T-helper 9 cell (primary cell): ENCODE measurements at places on chromosomes 1 and 21.

GRCh38 chr1:8473891-8474300 lies 156.0 kb downstream of the SLC45A1 start:
- DNase-seq = no peak

GRCh38 chr21:36591326-36591970 lies 107.5 kb upstream of the SIM2 start:
- DNase-seq = no peak

DNA sequence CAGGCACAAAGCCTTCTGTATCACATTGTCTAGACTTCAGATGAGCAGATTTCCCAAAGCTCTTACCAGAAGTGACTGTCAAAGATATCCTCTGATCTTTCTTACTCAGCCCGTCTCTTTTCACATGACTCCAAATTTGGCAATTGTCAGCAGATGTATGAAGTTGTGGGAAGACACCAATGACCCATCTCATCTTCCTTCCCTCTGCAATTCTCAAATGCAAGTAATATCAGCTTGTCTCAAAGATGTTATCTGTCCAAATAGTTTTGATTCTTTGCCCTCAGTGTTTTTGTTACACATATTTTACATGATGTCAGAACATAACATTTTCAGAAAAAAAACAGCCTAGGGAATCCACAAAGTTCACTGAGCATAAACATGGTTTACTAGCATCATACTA lies 45.1 kb upstream of the RGS2 start:
- no peak for DNase-seq

GRCh38 chr1:110520827-110521226 lies 1.9 kb upstream of the KCNA10 start:
- DNase-seq = no peak

- no peak for DNase-seq
Observed at GRCh38 chr1:92194511-92194910, 23.2 kb upstream of the C1orf146 start.

DNA sequence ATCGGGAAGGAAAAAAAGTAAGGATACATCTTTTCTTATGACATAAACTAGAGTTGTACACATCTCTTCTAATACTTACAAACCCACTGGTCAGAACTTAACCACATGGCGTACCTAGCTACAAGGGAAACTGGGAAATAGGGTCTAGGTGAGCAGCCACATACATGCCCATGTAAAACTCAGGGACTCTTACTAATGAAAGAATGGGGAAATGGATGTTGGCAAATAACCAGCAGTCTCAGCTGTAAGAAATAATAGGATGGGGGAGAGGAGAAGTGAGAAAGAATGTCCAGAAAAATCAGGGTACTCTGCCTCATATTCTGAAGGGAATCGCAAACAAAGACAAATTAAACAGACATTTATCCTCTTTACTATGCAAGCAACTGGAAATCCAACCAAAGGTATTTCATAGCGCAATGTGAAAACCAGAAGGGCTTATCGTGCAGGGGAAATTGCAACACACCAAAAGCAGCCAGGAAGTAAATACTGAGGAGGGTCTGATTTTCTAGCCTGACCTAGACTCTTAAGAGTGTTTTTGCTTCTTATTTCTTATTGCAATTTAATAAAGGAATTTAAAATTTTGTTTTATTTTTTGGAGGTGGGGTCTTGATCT lies 17.5 kb downstream of the GTF2B start:
- no peak for DNase-seq

GRCh38 chr1:24966724-24967346 lies 36.8 kb upstream of the RUNX3 start:
- DNase-seq = peak; percentile 34

GRCh38 chr1:54865238-54866073 lies 21.5 kb downstream of the DHCR24 start:
- DNase-seq = no peak

- no peak for DNase-seq
Observed at GRCh38 chr1:209527372-209527771, 56.1 kb upstream of the CAMK1G start.

GRCh38 chr1:48760857-48761256 lies 15.8 kb downstream of the BEND5 start:
- DNase-seq = no peak

DNA sequence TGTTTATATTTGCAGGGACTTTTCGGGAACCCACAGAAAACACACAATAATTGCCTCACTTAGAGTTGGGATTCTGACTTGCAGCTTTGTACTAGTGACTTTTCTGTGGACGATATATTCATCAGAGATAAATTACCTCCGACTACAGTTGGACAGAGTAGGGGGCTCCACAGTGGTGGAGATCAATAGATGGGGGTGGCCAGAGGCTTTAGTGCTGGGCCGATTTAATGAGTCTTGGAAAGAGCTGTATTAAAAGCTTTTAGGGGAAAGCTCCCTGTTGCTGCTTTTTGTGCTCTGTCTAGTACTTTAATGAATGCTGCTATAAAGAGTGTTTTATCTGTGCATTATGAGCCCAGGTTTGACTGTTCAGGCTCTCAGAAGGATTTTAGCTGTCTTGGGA lies 359.2 kb upstream of the DPYD start:
- no peak for DNase-seq

DNA sequence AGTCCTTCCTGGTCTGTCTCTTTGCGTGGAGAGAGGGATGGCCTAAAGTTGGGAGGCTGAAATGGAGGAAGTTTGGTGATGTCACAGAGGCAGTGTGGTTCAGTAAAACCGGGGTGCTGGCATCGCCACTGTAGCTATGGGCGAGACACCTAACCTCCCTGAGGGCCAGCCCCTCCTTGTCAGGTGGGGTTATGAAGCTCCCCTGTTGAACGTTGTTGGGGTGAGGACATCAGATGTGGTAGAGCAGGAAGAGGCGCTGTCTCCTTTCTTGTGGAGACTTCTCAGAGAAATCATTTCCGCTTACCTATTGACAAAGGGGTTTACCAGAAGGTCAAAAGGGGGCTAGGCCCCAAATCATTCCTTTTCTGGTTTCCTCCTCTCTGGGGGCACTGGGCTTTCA lies 294.7 kb downstream of the SIPA1L2 start:
- DNase-seq = peak; percentile 7

GRCh38 chr1:229370601-229371021 lies 27.8 kb upstream of the CCSAP start:
- no peak for DNase-seq

GRCh38 chr1:15559189-15559810 lies 25.6 kb downstream of the AGMAT start:
- no peak for DNase-seq

- DNase-seq = no peak
Observed at GRCh38 chr1:16138772-16139221, 17.1 kb downstream of the EPHA2 start.

- DNase-seq = no peak
Observed at GRCh38 chr1:20167126-20167525, 18.8 kb upstream of the UBXN10 start.

DNA sequence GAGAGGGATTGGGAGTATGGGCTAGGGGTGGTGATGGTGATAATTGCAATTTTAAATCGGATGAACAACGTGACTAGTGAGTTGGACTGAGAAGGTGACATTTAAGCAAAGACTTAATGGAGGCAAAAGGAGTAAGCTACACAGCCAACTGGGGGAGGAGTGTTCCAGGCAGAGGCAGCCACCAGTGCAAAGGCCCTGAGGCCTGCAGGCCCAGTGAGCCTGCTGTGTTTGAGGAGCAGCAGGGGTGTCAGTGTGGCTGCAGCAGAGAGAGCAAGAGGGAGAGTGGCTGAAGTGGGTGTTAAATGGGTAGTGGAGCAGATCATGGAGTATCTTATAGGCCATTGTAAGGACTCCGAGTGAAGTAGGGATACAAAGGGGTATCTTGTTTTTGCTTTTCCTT lies 18.8 kb downstream of the MYOG start:
- DNase-seq = no peak

DNA sequence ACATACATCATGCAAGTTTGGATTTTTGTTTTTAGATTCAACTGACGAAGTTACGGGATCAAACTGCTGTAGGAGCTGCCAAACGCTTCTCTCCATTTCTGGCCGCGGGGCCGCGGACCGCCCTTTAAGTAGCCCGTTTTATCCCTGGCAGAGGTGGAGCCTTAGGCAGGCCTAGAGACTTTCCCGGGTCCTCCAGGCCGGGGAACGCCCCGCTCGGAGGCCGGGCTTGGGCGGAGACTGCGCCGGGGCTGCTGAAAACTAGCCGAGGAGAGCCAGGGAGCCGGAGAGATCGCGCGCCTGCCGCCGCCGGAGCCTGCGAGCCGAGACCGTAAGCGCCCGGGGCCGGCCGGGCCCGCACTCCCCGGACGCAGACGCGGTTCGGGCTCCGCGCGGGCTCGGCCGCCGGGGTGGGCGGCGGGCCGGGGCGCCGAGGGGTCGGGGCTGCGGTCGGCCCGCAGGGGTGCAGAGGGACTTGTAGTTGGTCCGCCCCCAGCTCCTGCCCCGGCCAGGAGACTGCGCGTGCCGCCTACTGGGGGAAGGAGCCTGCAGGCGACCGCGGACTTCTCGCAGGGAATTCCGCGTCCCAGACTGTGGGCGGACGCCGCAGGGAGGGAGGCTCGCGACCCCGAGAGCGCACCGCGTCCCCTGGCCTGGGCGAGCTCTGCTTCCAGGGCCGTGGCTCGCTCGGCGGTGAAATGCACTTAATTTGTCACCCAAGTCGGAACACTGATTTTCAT lies at the start of gene EPHX1:
TSS of gene EPHX1 (plus strand) at position 283 of the 737 bp plus-strand sequence. CDS start 18,606 bp downstream, outside the sequence.
- peak; percentile 36 for DNase-seq

DNA sequence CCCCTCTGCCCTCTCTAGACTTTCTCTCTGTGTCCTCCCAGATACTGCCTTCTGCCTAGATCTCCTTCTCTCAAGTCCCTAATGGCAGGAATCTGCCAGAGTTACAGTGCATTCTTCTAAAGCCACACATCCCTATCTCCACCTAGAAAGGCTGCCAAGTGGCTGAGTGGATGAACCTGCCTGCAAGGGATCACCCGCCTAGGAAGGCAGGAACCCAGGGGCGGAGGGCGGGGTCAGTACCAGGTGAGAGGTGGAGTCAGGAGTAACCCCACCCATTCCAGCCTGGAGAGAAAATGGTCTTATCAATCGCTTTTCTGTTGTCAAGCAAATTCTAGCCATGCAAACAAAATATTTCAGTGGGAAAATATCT lies 60.8 kb downstream of the BCAR3 start:
- DNase-seq = no peak

GRCh38 chr1:42891465-42892138 lies 45.2 kb downstream of the ZNF691 start:
- no peak for DNase-seq

GRCh38 chr21:44996501-44996921 lies 56.7 kb downstream of the SLX9 start:
- no peak for DNase-seq

DNA sequence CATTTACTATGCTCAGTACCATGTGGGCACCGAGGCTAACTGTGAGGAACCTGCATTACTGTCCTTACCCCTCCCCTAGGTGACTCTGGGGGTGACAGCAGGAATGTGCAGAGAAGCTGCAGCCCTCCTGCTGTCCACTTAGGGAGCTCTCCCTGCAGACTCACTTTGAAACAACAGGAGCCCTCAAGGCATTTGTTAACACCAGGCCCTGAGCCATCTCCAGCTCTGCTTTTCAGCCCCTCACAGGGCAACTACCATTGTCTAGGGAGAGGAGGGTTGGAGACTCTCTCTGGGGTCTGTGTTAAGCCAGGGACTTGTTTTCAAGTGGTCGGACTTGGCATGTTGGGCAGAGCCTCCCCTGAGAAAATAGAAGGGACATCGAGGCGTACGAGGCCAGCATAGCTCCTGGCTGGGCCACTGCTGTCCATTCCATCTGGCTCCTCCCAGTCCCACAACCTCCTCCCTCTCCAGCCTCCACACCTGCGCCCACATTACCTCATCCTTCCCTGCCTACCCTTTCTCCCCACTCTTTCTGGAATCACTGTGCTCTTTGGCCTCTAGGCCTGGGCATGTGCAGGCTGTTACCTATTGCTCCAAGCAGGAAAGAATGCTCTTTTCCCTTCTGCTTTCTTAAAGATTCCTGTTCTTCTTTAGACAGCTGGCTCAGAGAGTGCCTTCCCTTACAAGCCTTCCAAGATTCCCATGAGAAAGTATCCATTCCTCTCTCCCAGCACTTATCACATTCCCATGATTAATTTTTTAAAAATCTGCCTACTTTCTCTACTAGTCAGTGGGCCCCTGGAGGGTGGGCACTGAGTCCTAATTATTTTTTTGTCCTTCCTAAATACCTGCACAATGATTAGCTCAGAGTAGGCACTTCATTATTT lies 102.7 kb upstream of the GCLM start:
- DNase-seq = no peak

DNA sequence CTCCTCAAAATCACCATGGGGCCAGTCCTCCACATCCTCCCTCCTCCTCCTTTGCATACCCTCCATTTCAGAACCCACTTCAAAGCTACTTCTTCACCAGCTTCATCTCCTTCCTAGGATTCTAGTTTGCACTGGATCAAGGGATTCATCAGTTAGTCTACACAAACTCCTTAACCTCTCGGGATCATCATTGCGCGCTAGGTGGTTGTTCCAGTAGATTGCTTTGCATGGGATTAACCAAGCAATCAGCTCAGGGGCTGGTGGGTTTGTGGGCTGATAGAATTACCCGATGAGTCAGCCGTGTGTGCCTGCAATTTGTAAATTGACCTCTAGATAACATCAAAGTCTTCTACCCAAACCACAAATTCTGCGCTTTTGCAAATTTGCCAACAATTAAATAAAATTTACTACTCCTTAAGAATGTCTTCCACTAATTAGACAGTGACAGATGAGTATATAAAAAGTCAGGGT lies 7.7 kb downstream of the KANK4 start:
- DNase-seq = no peak

GRCh38 chr21:34687065-34687464 lies 18.3 kb downstream of the CLIC6 start:
- DNase-seq = no peak

GRCh38 chr1:14724678-14725077 lies 126.2 kb downstream of the KAZN start:
- DNase-seq = no peak
